ENCODE measurements at places on chromosomes 6 and 20.

DNA sequence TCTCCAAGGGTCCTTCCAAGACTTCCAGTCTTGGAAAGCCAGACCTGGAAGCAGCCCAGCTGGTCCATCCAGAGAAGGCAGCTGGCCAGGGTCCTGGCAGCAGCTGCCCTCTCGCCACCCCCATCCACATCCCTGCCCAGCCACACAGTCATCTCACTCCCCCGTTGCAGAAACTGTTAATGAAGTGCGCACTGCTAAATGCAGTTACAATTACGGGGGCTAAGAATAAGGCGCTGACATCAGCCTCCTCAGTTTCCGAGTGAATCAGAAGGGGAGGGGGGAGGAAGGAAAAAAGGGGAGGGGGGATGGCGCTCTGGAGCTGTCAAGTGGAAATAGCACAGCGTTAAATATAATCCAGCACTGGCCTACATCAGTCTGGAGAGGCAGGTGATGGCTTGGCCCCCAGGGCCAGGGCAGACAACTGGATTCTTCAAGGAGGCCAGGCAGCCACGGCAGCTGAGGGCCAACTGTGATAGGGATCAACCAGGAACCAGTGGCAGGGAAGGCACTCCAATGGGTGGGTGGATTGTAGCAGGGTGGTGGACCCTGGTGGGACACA lies 6.9 kb downstream of the RIMS4 start:
- no peak for DNase-seq

DNA sequence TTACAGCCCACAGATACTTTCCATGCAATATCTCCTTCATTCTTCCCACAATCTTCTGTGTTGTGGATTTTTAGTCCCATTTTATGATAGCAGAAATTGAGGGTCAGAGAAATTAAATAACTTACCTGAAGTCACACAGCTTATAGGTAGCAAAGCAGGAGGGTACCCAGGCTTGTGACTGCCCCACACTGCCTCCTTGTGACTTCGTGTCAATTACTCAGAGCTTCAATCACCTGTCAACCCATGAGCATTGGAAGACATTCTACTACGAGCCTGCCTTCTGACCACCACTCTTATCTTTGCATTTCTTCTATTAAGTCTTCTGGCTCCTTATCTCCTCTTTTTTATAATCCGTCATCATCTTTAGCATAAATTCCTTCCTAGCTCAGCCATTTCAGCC lies 71.6 kb upstream of the NRSN1 start:
- DNase-seq = no peak

DNA sequence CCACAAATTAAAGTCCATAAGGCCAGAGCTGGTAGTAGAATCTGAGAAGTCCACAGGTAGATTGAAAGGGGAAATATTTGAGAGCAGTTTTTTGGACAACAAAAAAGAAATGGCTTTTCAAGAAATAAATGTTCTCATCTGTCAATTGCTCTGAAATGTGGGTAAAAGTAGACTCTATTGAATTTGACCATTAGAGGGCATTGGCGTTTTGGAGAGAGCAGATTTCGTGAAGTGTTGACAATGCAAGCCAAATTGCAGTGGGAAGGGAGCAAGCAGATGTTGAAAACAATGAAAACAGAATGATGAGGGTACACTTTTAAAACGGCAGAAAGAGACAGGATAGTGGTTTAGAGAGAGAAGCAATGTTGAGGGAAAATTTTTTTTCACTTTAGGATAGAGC lies 149.1 kb upstream of the FAM83B start:
- DNase-seq = no peak

- DNase-seq = no peak
These were observed 498.2 kb upstream of the CITED2 start for GRCh38 chr6:139872665-139873064.

DNA sequence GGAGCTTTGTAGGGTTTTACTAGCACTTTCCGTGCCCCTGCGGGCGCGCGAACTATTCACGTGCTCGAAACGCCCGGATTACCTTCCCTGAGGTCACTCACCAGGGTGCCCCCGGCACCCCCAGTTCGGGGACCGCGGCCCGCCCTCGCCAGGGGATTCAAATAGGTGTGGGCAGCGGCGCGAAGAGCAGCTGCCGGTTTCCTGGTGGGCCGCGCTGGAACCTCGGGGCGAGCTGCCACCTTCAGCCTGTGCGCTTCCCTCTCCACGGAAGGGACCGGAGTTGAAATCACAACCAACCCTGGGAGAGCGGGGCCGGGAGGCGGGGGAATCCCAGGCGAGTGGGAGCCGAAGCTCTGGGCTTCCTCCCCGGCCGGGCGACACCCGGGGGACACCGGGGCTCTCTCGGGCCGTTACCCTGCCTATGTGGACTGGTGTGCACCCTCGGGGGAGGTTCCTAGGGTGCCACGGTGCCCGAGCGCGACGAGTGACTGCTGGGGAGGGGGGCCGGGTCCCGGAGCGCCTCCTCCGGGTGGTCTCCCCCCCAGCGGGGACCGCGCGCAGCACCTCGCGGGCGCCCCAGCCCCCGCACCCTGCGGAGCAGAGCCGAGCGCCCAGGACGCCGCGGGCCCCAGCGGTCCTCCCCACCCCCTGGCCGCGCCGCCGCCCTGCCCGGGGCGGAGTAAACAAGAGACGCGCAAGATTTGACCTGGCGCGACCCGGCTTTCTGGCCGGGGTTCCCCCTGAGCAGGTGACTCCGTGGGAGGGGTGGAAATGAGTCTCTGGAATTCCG lies 2.1 kb upstream of the HIVEP2 start:
- peak; percentile 69 for DNase-seq

DNA sequence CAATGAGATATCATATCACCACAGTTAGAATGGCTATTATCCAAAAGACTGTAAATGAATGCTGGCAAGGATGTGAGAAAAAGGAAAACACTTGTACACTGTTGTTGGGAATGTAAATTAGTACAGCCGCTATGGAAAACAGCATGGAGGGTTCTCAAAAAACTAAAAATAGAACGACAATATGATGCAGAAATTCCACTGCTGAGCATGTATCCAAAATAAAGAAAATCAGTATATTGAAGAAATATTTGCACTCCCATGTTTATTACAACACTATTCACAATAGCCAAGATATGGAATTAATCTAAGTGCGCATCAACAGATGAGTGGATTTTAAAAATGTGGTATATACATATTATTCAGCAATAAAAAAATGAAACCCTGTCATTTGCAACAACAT lies 898.9 kb upstream of the MAN1A1 start:
- no peak for DNase-seq

DNA sequence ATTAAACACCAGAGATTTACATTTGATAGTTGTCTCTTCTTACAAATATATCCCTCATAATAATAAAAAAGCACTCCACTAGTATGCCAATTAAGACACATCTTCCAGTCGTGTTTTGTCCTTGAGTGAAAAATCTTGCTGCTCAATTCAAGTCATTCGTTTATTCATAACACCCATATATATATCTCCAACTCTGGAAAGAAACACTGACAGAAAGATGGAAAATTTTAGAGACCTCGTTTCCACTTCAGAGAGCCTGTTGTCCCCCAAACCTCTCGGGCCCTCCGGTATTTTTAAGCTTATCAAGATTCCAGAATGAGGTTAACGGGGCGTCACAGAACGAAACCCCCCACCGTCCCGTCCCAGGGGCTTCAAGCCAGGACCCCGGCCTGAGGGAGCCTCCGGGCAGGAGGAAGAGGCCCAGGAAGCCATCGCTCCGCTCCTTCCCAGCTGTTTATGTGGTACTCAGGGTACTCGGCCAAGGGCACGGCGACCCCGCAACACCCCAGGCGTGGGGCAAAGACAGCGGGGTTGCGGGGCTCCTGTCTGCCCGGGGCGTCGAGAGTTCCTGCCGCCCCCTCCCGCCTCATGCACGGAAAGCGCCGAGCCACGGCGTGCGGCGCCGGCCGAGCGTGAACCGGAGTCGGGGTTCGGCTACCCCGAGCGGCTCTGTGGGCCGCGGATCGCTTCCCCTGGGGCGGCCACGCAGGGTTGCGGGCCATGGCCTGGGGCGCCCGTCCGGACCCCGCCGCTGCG lies 623 bp upstream of the SNX9 start:
- DNase-seq = no peak

DNA sequence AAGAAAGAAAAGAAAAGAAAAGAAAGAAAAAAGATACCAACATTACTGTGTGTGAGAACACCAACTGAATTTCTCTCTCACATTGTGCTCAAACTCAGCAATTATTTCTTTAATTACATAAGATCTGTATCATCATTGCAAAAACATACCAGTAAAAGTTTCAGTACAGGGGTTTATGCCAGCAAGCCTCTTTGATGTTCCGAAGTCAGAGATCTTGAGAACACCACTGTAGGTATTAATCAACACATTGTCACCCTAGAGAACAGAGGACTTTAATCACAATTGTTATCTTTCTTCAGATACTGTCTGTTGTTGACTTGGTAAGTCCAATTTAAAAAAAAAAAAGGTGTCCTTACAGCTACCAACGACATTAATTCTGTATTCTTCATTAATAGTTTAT lies 60.9 kb upstream of the MAP7 start:
- DNase-seq = no peak

- DNase-seq = no peak
These were observed 125.4 kb downstream of the F13A1 start for GRCh38 chr6:6195080-6195479.

DNA sequence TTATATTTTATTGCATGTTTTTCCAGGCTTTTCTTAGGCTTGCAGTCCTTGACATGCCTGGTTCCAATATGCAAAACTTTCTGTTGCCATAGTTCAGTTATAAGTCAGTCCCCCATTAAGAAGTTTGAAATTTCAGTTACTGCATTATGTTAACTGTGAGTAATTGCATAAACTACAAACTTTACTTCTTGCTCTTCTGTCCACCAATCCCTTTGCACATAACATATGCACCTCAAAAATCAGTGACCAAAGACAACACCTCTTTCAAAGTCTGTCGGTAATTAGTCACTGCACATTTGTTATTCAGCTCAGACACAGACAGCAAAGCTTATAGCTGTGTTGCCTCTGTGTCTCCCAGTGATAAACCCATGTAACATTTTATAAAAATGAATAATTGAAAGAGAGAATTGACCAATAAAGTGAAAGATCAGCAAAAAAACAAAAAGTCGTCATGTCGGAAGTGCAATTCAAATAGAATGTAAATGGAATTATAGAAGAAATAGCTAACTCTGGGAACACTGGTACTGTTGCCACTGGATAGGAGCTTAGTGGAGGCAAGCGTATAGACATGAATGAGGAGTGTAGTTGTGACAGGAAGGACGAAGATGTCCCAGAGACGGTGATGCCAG lies 50.3 kb upstream of the BTBD3 start:
- no peak for DNase-seq
